Body of pancreas (tissue), 4 donors: ENCODE measurements at places on chromosomes 13 and 19. TPM values are rescaled to one million over a fixed set of nuclear protein-coding genes. Genes with fewer than 3 reads are reported as not detected.

DNA sequence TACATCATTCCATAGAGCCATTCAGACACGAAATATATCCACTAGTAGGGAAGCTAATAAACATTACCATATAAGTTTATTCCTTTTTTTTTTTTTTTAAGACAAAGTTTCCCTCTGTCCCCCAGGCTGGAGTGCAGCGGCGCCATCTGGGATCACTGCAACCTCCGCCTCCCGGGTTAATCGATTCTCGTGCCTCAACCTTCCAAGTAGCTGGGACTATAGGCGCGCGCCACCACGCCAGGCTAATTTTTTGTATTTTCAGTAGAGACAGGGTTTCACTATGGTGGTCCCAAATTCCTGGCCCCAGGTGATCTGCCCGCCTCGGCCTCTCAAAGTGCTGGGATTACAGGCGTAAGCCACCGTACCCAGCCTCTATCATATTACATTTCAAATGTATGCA lies 612 bp upstream of the ZNF154 start:
- no peak for DNase-seq

GRCh38 chr19:35029737-35030256 lies 473 bp upstream of the SCN1B start:
- no peak for DNase-seq

DNA sequence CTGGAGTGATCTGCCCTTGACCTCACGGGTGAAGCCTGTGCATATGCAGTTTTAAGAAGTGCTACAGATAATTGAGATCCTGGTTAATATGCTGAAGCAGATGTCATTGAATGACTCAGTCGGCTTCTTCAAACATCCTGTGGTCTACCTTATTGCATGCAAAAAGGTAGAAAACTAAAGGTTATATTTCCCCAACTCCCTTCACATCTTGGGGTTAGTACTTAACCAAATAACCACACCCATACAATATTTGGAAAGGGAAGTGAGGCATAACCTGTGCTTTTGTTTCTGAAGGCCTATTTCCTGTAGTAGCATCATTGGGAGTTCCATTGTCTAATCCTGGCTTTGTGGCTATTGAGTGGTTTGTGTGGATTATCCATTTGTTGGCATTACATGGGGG lies 58.3 kb downstream of the RAP2A start:
- no peak for DNase-seq

GRCh38 chr13:111252446-111253364 lies 67.7 kb upstream of the TEX29 start:
- DNase-seq: no peak

DNA sequence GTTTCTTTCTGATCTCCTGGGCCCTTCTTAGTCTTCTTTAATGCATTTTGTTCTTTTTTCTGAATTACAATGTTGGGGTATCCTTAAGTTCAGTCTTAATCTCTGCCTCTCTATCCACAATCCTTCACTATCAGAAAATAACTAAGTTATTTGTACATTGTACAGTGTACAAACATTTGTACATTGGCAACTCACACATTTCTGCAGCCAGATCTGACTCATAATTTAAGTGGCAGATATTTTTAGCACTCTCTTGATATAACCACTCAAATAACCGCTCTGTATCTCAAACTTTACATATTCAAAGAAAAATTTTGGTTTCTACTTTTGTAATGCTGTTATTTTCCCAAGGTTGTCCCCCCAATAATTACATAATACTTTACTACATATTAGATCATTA lies 691.1 kb upstream of the SPRY2 start:
- DNase-seq: no peak

DNA sequence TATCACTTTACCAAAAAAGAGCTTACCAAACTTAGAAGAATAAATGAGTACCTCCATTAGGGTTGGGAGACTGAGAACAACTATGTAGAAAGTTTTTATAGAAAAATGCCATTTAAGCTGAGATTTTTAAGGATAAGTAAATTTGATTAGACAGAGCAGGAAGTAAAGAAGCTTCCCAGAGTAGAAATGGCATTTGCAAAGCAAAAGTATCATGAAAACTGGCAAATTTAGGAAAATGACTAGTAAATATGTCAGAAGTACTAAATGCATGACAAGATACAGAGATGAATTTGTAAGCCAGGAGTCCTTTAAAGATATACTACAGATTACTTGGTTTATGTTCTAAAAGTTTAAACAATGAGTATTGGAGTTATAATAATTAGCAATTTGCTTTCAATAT lies 2581.8 kb downstream of the PCDH9 start:
- DNase-seq: no peak

GRCh38 chr13:65907666-65908525 lies 1322.2 kb downstream of the PCDH9 start:
- DNase-seq: no peak

- DNase-seq: no peak
Measured at GRCh38 chr13:99404005-99404755, 97.0 kb upstream of the GPR183 start.

DNA sequence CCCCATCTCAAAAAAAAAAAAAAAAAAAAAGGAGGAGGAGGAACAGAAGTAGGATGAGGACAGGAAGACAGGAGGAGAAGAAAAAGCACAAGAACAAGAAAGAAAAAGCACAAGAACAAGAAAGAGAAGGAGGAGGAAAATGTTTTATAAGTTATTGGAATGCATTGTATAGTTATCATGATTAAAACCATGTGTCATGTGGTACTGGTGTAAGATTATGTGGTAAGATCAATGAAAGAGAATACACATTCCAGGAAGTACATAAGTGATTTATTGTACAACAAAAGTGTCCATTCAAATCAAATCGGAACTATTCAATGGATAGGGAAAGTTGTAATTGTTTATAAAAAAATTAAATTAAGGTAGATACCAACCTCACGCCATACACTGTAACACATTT lies 167.7 kb downstream of the MZT1 start:
- no peak for DNase-seq

DNA sequence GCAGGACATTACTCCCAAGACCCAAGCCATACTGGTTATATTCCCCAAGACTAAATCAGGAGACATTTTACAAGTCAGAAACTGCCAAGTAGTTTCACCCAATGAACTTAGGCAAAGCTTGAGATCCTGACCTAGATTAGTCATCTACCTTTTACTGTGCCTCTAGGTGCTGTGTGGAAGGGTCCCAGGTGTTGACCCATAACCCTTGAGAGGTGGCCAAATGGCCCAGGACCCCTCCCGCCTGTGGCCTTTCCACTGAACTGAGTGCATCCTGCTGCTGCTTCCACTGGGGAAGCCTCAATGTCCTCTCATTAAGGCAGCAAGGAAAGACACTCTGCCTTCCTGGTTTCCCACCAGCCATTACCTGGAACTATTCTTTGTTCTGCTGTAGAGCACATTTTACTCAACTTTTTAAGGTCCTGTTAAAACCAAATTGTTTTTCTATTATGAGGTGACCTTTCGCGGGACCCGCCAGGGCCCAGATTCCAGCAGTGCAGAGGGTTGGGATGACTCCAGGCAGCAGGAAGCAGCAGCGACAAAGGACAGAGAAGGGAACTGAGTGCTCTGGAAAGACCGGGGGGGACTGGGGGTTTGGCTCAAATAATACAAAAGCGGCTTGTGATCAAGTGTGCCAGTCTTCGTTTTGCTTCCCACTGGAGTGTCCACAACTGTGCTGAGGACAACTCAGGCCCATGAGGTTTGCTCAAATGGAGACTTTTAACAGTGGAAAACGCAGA lies 27.1 kb downstream of the ANKRD10 start:
- DNase-seq: no peak

- DNase-seq: no peak
Measured at GRCh38 chr19:9971166-9971897, 35.0 kb upstream of the OLFM2 start.

DNA sequence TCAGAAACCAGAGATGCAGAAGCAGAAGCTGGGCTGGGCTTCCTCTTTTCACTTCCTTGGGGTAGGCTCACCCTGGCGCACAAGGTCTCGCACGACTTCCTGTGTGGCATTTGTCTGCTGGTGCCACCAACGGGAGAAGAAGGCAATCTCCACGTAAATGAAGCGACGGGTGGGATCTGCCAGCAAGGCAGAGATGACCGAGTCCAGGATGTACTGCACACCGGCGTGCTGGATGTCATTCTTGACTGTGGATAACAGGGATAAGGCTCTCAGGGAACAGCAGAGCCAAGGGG lies 1.3 kb downstream of the MAN2B1 start:
- DNase-seq: no peak

JAK3 gene
- 2.0 TPM for total RNA-seq

KDELR1 gene
- 51.4 TPM for total RNA-seq

RASIP1 gene
- 14.5 TPM for total RNA-seq

NLRP13 gene
- total RNA-seq: not detected

PALM3 gene
- total RNA-seq: 17.4 TPM

PODNL1 gene
- 0.66 TPM for total RNA-seq
